Astrocyte (in vitro differentiated cells and primary cell): ENCODE measurements at places on chromosomes 11 and 22. TPM values are rescaled to one million over a fixed set of nuclear protein-coding genes. Genes with fewer than 3 reads are reported as not detected.
A peak's percentile ranks its signal among the peaks of the same experiment; 100 is the strongest.

RFPL1 gene
- total RNA-seq: not detected in 2 replicates

SOX10 gene
- 0.10 and 0.34 TPM in 2 replicates for total RNA-seq

WNT11 gene
- 1.3 and 1.9 TPM in 2 replicates for total RNA-seq

PLA2G3 gene
- total RNA-seq: not detected in 2 replicates

STK33 gene
- 7.5 and 8.1 TPM in 2 replicates for total RNA-seq

SLC22A9 gene
- not detected in 2 replicates for total RNA-seq

XKR3 gene
- total RNA-seq: not detected in 2 replicates

KREMEN1 gene
- total RNA-seq: 3.3 and 5.9 TPM in 2 replicates

PRR33 gene
- not detected in 2 replicates for total RNA-seq

UBQLN3 gene
- not detected in 2 replicates for total RNA-seq

- no peak for DNase-seq
Observed at GRCh38 chr22:23511627-23512347, 68.3 kb downstream of the IGLL1 start.

DNA sequence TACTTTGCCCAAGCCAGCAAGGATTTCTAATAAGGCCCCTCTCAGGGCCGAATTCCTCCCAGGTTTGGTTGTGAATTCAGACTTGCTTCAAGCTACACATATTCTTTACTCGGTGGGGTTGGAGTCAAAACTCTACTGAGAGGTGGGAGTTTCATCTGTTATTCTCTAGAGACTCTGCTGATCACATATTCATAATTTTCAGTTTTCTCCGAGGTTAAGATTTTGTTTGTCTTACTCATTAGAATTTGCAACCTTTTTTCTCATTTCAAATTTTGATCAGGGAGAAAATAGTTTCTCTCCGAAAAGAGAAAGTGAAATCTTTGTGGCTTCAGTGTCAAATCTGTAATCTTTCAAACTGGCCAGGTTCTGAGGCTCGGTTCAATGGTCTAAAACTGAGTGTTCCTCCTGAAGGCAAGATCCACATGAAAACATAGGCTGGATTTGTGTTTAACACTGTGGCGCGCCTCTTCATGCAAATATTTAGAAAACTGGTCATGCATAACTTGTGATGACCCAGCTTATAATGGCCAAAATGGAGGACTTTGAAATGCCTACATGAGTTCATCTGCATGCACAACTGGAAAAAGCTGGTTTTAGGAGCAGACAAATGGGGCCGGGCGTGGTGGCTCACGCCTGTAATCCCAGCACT lies 21.5 kb upstream of the GSTP1 start:
- DNase-seq: no peak

GRCh38 chr11:122068837-122069236 lies 47.2 kb downstream of the BLID start:
- DNase-seq: no peak

DNA sequence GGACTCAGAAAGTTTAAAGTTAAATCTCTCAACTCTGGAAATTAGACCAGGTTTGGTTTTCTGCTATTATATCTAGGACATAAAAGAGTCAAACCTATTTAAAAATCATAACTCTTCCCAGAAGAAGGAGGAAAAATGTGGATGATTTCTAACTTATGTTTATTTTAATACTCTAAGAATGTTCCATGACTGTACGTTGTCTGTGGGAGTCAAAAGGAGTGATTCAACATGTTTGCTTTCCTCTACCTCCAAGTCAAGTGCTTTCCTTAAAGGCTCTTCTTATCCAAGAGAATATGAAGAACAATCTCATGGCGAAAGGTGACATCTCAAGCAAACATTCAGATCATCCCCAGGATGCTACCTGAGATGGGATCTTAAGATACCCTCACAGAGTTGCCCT lies 21.6 kb downstream of the OR51E1 start:
- peak; percentile 6 for DNase-seq

- DNase-seq: no peak
Observed at GRCh38 chr11:65592858-65593517, 2.6 kb downstream of the KCNK7 start.

- peak; percentile 94 for DNase-seq
Observed at GRCh38 chr11:32088117-32088941, 2.5 kb upstream of the RCN1 start.

DNA sequence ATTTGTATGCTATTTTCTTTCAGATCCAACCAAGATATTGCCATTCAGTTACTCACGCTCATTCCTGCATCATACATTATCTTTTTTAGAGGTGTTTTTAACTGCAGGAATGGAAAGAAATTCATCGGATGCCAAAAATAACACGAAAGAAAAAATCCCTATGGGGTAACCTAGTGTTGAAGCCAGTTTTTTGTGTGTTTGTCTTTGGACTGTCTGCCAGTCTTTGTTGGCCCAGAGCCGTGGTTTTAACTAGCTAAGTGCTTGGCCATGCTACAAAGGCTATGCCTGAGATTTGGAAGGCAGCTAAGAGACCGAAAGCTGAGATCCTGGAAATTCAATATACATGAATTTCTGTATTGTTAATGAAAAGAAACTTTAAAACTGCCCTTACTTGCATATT lies 309.8 kb upstream of the CNTN5 start:
- peak; percentile 2 for DNase-seq

DNA sequence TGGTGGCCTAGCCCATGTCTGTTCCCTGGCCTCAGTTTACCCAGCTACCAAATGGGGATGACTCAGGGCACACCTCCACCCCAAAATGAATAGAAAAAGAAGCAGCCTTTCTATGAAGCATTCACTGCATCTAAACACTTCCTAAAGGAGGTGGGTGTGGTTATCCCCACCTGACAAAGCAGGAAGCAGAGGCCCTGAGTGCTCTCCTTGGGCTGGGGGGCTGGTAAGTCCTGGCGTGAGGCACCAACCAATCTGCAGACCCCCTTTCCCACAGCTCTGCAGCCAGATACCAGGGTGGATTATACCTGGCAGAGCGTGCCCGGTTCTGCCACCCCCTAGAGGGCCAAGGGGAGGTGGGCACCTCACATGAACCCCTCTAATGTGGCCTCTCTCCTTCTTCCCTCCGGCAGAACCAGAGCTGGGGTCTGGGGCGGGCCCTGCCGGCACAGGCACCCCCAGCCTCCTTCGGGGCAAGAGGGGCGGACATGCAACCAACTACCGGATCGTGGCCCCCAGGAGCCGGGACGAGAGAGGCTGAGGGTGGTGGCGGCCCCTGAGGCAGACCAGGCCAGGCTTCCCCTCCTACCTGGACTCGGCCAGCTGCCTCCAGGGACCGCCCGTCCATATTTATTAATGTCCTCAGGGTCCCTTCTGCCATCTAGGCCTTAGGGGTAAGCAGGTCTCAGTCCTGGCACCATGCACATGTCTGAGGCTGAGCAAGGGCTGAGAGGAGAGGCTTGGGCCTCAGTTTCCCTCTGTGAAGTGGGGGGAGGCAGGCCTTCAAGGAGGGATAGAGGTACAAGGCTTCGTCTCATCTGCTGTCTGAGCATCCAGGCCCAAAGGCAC lies 9.2 kb downstream of the RHBDD3 start:
- DNase-seq: no peak

DNA sequence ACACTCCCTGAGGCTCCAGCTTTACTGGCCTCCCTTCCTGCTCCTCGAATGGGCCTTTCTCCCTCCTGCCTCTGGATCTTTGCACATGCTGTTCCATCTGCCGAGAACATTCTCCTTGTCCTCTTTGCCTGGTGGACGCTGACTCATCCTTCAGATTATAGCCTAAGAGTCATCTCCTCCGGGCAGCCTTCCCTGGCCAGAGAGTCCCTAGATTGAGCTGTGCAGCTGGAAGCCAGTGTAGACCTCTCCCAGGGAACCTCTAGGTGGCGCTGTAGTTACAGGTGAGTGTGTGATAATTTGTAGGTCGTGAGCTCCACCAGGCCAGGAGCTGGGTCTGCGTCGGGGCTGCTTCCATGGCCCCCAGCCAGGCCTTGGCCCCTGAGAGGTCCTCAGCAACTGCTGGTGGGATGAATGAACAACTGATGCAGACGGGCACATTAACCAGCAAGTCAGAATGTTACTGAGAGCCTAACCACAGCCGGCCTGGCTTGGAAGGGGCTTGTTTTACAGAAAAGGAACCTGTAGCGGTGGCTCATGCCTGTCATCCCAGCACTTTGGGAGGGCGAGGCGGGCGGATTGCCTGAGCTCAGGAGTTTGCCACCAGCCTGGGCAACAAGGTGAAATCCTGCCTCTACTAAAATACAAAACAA lies 8.7 kb downstream of the PNPLA5 start:
- DNase-seq: peak; percentile 63

GRCh38 chr11:78987748-78988147 lies 413.1 kb upstream of the NARS2 start:
- no peak for DNase-seq

GRCh38 chr11:27770576-27770975 lies 70.3 kb upstream of the BDNF start:
- DNase-seq: peak; percentile 31

GRCh38 chr11:59766542-59767224 lies 11.5 kb downstream of the STX3 start:
- no peak for DNase-seq

GRCh38 chr11:44409558-44410236 lies 99.8 kb upstream of the ALX4 start:
- DNase-seq: no peak

DNA sequence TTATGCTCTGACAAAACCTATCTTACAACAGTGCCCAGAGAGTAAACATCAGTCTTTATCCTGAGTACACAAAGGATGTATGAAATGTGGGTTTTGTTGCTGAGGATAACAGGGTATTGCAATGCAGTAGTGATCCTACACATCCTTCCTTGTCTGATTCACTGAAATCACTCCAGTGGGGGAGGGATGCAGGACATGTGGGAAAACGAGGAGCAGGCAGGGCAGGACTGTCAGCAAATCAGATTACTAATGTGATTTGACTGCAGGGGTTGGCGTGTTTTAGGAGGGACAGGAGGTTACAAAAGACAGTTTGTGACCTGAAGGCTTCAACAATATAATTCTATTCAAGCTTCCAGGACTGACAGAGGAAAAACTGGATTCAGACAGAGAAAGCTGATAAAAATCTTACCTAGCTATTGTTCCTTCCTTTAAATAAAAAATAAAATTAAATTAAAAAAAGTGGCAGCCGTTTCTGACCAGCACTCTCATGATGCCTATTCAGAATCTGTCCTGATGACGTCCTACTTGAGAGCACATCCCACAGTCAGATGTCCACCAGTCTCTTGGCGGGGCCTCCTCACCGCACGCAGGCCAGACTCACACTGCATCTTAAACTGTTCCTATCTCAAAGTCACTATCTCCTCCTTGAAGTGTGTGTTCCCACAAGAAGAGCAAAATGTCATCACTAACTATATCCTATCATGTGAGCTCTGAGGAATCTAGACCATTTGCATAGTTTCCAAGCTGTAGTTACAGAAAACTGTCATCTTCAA lies 50.6 kb upstream of the MN1 start:
- DNase-seq: no peak

- DNase-seq: no peak
Observed at GRCh38 chr11:12276831-12277475, 100.4 kb upstream of the PARVA start.

DNA sequence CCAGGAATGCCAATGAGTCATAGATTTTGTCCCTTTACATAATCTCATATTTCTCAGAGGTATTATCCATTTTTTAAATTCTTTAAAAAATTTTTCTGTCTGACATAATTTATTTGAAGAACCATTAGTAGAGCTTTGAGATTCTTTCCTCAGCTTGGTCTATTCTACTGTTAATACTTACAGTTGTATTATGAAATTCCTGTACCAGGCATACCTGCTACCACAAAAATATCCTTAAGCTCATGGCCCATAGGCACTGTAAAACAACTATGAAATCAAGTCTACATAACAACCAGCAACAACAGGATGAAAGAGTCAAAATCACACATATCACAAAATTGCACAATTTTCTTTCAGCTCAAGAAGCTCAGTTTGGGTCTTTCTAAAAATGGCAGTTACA lies 541.3 kb downstream of the LUZP2 start:
- DNase-seq: no peak

DNA sequence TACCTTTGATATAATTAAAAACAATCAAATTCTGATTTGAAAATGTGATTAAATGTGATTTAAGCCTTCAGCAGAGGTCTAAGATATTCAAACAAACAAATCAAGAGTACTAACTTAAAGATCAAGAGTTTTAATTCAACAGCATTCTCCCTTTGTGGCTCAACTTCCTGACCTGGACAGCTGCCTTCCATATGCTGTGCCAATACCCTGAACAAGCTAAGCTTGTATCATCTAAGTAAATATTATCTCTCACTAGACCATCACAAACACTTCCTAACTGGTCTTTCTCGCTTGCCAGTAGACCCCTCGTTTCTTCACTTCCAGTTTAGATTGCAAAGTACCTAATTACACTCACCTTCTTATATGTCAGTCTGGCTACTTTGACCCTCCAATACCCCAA lies 35.9 kb upstream of the P4HA3 start:
- no peak for DNase-seq

GRCh38 chr22:21028277-21029251 lies 3.8 kb downstream of the SLC7A4 start:
- DNase-seq: no peak

DNA sequence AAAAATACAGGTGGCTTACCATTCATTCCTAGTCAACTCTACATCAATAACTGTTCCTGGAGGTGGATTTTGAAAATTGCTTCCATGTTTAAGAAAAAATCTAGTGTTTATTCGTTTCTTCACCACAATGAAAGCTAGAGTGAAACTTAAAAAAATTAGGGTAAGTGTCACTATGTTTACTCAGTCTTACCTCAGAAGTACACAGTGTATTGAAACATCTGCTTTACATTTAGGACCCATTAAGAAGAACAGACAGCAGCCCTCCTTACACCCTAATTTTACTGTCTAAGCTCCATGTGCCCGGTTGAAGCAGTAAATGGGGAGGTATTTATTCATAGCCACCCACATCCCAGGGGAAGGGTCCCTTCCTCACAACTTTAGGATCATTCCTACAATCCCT lies 51.4 kb downstream of the PIWIL3 start:
- no peak for DNase-seq

GRCh38 chr11:115437902-115438575 lies 66.2 kb downstream of the CADM1 start:
- no peak for DNase-seq

DNA sequence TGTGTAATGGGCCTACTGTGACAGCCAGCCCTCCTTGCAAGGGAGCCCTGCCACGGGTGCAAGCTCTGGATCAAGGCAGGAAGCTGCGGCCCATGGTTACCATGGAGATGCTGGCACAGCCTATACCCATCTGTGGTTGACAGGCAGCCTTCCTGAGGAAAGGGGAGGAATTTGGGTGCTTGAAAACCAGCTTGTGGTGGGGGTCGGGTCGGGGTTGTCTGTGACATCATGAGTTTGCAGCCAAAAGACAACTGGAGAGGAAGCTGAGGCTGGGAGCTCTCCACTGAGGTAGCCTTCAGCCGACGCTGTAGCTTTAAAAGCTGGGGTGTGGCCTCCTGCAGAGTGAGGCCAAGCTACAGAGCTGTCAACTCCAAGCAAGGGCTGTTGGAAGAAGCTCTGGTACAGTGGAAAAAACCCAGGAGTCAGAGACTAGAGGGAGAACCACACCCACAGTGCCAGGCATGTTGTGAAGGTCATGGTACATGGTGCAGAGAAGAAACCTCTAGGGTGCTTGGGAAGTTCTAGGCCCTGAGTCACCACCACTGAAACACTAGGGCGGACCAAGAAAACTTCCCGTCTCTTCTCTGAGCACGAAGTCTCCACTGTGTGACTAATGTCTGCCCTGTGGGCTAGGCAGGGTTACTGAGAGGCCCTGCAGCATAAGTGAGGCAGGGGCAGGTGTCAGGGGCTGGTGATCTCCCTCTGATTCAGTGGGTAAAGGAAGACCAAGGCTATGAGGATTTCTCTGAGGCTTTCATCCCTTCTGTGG lies 10.8 kb upstream of the LDHA start:
- peak; percentile 97 for DNase-seq
